Amygdala (tissue), 56 donors: ENCODE measurements at places on chromosomes 12 and 14.

GRCh38 chr14:97802430-97803373, 1005.5 kb downstream of the VRK1 start:
- no peak for DNase-seq

GRCh38 chr14:72801381-72801812, 92.5 kb downstream of the DPF3 start:
- DNase-seq, result no peak

GRCh38 chr14:72892879-72893635, 844 bp downstream of the DPF3 start:
- DNase-seq, result no peak

DNA sequence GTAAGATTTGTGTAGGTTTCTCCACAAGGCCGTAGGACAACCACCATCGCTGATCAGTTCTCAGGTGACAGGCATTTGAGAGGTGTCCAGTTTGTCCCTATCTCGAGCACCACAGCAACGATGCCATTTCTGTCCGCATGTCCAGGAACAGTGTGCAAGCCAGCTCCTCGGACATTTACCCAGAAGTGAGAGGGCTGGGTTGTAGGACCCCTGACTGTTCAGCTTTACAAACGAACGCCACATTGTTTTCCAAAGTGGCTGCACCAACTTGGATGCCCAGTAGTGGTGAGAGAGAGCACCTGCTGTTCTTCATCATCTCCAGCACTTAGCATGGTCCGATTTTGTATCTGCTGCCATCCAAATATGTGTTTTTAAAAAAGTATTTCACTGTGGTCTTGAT, 38.6 kb downstream of the CYP46A1 start:
- DNase-seq, result no peak

GRCh38 chr14:70638416-70638815, 3.3 kb upstream of the TTC9 start:
- no peak for DNase-seq

- DNase-seq, result no peak
These were observed 70.5 kb downstream of the TMEM260 start for GRCh38 chr14:56650048-56650447.

DNA sequence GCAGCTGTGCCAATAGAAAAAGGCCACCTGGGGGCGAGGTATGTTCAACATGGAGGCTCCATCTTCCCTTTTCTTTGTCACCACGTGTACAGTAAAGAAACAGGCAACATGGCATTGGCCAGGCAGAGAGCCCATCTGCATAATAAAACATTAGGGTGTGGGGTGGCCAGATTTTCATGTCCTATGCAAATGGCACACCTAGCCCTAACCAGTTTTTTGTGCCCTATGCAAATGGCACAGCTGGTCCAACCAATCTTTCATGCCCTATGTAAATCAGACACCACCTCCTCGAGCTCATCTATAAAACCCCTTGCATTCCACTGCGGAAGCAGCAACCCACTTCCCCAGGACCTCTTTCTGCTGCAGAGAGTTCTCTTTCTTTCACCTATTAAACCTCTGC, 149.1 kb upstream of the RGS6 start:
- DNase-seq, result no peak

DNA sequence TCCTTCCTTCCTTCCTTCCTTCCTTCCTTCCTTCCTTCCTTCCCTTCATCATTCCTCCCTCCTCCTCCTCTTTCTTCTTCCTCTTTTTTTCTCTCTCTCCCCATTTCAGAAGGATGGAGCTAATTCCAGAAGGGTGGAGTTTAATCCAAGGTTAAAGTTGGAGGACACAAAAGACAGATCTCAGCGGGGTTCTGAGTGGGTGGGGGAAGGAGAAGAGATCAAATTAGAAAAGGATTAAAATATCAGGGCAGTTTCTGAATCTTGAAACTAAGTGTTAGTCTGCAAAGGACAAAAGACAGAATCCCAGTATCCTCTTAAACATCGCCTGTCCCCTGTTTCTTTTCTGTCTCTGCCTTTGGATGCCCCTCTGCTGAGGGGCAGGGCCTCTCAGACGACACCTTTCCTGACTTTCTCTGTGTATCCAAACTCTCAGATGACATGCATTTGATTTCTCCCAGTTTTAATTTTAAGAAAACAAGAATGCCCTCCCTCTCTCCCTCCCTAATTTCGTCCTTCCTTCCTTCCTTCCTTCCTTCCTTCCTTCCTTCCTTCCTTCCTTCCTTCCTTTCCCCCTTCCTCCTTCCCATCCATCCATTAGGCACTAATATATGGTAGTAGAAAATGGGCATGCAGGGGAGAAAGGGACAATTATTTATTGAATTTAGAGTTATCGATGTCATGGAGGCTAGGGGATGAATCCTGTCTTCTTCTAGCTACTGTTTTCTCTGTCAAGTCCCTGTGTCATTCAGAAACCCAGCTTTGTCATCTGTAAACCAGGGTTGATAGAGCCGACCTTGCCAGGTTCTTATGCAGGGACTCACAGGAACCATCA, 269.1 kb downstream of the VRK1 start:
- no peak for DNase-seq

DNA sequence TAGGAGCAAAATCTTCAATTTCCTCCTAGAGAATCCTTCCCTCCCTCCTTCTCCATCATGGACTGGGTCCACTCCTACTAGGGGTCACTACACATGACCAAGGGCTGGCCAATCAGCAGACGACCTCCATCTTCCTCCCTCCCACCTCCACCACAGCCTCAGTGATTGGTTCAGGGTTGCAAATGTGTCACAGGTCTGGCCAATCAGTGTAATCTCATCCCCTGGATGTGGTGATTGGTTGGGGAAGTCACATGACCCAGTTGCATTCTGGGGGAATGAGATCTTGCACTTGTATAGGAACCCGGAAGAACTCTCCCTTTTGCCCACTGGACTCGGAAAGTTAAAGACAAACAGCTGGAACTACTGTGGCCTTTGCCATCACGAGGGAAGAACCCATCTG, 169.2 kb downstream of the PIWIL1 start:
- DNase-seq, result no peak

GRCh38 chr12:53207042-53207441, at the start of gene ITGB7:
Gene ITGB7 (minus strand): TSS chr12:53207251. CDS start chr12:53200443, 6,808 bp downstream.
- DNase-seq, result no peak

DNA sequence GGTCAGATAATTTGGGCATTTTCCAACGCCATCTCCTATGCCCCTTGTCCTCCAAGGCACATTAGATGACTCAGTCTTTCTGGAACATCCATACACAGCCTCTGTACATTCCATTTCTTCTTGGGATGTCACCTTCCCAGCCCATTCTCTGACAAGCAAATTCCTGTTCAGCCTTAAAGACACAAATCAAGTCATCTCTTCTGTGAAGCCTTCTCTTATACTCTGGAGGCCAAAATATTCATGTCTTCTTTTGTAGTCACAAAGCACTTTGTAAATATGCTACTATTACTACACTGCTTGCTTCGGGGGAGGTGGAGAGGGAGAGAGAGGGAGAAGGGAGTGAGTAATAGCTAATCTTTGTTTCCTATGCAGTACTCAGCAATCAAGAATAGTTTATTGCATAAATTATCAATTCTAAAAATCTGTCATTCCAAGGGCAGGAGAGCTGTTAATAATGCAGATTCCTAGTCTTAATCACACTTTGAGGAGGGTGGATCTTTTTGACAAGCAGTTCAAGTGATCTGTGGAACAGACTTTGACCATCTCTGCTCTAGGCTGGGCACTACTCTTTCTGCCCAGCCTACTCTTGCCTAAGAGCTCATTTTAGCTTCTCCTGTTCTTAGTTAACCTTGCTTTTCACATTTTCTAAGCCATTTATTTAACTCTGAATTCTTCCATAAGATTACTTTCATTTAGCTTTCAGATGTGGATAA, 27.9 kb downstream of the KCNMB4 start:
- DNase-seq, result no peak

- no peak for DNase-seq
These were observed 20.2 kb downstream of the HEATR5A start for GRCh38 chr14:31400031-31400638.

DNA sequence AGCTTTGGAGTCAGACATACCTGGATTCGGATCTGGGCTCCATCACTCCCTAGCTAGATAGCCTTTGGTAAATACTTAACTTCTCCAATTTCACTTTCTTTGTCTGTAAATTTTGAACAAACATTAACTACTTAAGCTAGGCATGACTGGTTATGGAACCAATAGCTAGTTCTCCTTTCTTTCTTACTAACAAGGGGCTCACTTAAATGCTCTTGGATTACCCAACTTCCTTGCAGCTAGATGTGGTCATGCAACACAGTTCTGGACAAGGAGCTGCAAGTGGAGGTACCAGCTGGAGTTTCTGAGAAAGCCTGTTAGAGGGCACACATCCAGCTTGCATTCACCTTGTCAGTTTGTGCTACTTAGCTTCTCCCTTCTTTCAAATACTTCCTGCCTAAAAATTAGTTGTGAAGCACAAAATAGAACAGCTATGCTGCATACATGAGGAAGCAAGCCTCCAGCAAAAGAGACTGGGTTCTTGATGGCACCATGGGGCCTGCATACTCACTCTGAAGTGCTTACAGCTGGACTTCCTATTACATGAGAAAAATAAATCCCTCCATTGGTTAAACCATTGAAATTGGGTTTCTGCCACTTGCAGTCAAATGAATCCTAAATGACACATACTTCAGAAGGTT, 210.1 kb upstream of the EEA1 start:
- no peak for DNase-seq

DNA sequence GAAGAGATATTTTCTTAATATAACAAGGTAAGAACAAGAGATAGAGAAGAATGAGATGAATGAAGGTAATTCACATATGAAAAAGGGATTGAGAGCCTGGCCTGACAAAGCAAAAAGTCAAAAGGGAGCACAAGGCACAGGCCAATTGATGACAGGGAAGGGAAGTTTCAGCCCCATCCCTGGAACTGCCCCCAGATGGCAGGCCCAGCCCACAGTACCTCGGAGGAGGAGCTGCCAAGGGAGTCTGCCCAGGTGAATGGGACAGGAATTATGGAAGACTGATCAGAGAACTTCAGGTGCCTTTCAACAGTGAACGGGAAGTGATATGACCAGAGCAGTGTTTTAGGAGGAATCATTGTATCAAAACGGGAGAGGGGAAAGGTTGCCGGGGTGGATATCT, 15.7 kb downstream of the SNRPF start:
- DNase-seq, result no peak

- no peak for DNase-seq
These were observed 1.5 kb downstream of the DHRS7 start for GRCh38 chr14:60163693-60164092.

- DNase-seq, result no peak
These were observed 44.8 kb upstream of the ACSM4 start for GRCh38 chr12:7259060-7259459.

- no peak for DNase-seq
These were observed 15.6 kb downstream of the PTGDR start for GRCh38 chr14:52283099-52283498.

GRCh38 chr12:116964054-116965050, 53.6 kb downstream of the FBXW8 start:
- no peak for DNase-seq

DNA sequence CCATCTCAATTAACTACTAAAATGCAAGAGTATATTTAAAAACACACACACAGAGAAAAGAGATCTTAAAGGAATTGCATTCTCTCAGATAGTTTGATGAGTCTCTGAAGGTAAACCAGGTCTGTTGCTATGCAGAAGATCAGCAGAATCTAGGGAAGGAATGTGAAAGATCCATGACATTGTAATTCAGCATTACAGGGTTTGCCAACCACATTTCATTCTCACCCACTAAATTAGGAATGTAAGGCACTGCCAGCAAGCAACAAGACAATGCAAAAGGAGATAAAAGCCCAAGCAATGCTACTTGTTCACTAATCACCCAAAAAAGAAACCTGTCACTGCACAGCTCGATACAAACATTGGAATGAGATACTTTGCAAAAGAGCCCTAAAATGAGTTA, 106.3 kb downstream of the LRIG3 start:
- no peak for DNase-seq

DNA sequence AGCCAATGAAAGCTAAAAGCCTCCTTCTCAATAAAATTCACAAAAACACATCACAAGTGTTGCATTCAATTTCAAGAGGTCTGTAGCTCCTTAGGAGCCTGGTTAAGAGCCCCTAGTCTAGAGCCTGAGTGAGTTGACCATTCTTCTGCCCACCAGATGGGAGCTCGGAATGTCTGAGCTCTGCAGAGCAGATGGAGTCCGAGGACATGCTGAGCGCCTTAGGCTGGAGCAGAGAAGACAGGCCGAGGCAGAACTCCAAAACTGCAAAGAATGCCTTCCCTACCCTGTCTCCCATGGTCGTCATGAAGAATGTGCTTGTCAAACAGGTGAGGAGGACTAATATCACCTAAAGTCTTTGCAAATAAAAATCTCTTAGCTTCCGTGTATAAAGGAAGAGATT, 11.6 kb downstream of the CIPC start:
- DNase-seq, result no peak

DNA sequence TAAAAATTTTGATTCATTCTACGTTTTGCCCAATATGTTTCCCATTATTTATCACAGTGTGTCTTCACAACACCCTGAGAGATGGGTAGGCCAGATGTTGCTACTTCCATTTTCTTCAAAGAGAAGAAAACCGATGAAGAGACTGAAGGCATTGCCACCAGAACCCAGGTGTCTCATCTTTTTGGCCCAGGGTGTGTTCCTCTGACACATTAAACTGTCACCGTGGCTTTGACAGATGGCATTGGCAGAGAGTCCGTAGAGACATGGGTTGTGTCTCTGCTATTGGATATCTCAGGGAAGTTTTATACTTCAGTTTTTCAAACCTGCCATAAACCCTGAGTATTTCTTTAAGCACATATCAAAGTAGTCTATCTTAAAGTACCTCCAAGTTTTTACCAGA, 11.3 kb upstream of the NUDT4 start:
- DNase-seq, result no peak

DNA sequence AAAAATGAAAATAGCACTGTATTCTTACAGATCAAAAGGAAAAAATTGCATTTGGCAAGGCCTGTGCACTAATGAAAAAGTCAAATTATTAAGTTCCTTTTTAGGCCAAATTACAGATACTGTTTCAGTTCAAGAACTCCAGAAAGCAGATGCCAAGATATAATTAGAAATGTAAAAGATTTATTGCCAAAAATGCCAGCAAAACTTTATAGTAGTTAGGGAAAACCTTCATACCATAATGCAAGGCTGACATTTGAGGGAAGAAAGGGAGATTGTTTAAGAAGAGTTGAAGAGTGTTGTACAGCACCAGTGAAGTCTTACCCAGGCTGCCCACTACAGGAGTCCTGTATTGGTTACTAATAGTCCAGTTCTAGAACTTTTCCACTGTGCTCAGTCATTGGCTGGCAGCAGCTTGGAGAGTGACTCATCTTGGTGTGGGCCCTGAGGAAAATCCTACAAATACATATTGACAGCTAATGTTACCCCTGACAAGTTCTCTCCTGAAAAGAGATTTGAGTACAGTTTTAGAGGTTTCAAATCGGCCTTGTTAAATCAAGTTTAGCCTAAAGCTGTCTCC, 600.4 kb downstream of the C12orf50 start:
- DNase-seq, result peak; percentile 1
